CD4-positive, alpha-beta memory T cell (primary cell): ENCODE measurements at places on chromosomes 1 and 21. TPM values are rescaled to one million over a fixed set of nuclear protein-coding genes. Genes with fewer than 3 reads are reported as not detected.

LCE3E gene
- total RNA-seq: not detected

DNA sequence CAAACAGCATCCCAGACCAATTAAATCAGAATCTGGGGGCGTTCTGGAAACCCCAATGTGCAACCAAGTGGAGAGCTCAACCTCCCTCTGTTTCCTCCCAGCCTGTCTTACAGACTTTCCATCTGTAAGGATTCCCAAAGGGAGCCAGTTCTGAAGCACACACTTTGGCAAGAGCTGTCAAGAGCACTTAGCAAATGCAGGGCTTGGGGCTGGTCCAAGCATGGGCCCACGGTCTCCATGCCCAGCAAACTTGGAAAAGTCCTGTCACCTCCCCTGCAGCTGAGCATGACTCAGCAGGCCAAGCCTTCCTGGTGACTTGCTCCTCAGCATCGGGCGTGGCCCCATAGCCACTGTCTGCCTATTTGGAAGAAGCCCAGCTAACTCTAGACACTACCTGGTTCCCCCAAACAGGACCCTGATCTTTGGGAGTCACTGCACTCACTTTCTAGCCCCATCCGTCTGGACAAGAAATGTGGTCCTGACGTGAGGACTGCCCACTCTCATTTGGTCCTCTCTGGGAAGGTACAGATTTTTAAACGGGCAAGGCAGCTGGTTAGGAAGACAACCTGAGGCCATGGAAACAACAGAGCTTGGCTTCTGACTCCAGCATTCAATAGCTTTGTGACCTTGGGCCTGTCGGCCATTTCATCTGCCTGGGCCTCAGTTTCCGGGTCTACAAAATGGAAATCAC, 16.9 kb downstream of the SLC2A1 start:
- no peak overlapping the region for H3K4me3 ChIP-seq
- H3K27me3 ChIP-seq: no peaks in the 10 kb centered on the region
- peaks cover 30% of the 10 kb centered on the region for H3K36me3 ChIP-seq
- no peak for DNase-seq

SYT6 gene
- total RNA-seq: not detected

- H3K4me1 ChIP-seq: no peaks in the 10 kb centered on the region
- no peaks in the 10 kb centered on the region for H3K36me3 ChIP-seq
- no peaks in the 10 kb centered on the region for H3K27me3 ChIP-seq
- DNase-seq: no peak
- H3K27ac ChIP-seq: no peak overlapping the region
Observed at GRCh38 chr1:68188060-68188538, 44.2 kb downstream of the WLS start.

GRCh38 chr1:220189750-220190347, 82.4 kb downstream of the RAB3GAP2 start:
- no peaks in the 10 kb centered on the region for H3K4me1 ChIP-seq
- H3K27me3 ChIP-seq: no peaks in the 10 kb centered on the region
- H3K27ac ChIP-seq: no peak overlapping the region
- DNase-seq: no peak
- no peak overlapping the region for H3K4me3 ChIP-seq
- H3K36me3 ChIP-seq: peaks cover 46% of the 10 kb centered on the region

- no peak overlapping the region for H3K4me3 ChIP-seq
- no peaks in the 10 kb centered on the region for H3K27me3 ChIP-seq
- H3K36me3 ChIP-seq: peaks cover 8% of the 10 kb centered on the region
- DNase-seq: no peak
- H3K4me1 ChIP-seq: peaks cover 76% of the 10 kb centered on the region
Observed at GRCh38 chr1:151990856-151991198, 2.8 kb downstream of the S100A10 start.

GRCh38 chr1:198929961-198930599, 291.2 kb downstream of the PTPRC start:
- H3K4me1 ChIP-seq: peaks cover 45% of the 10 kb centered on the region
- no peaks in the 10 kb centered on the region for H3K36me3 ChIP-seq
- H3K27ac ChIP-seq: peak overlapping the region; percentile 3
- no peaks in the 10 kb centered on the region for H3K27me3 ChIP-seq
- DNase-seq: peak; percentile 31
